ENCODE measurements at places on chromosomes 7 and 10.

DNA sequence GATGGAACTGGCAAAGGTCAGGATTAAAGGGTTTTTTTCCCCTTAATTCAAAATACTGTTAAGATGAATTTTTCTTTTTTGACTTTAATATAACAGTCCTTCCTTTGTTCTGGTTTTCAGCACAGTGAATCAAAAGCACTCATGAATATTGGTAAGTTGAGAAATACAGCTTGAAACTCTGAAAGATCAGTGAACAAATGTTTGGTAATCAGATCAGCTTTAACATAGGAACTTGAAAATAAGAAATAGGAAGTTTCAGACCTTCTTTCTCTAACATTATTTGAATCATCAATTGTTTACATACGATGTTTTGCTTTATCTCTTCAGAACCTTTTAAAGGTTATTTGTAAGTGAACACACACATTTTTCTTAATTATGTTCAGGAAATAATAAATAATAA lies 90.5 kb downstream of the SGMS1 start:
- no peak for DNase-seq

DNA sequence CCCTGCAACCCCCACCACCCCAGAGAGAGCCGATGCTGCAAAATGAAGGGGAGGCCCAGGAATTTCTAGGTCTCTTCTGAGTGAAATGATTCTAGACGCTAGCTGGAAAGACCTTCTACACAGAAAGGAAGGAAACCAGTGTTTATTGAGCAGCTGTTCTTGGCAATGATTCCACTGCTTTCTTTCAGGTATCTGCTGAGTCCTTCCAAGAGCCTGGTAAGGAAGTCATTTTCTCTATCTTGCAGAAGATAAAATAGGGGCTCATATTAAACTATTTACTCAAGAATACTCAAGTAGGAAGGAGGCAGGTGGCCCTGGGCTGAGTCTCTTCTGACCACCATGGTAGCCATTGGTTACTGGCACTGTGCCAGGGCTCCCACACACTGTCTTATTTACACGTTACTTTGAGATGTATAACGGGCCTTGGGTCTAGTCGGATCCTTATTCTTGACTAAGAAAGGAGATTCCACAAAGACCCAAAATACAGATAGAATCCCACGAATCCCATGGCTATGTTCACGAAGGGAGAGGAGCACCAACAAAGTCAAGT lies 112.1 kb downstream of the GALNT11 start:
- DNase-seq = no peak

DNA sequence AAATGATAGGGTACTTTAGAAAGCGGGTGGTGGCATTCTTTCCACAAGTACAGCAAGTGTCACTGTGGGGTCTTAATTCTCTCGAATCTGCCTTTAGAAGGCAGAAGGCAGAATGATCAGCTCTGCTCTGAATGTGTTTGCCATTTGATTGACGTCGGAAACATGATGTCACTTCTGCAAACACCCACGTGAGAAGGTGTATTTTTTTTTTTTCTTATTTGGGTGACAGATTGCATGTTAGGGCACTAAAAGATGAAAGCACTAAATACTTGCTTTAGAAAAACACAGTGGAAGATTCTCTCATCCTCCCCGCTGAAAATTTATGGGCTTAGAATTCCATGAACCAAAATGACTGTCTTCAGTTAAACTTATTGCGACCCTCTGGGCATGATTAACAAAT lies 150.2 kb downstream of the TCF7L2 start:
- DNase-seq = no peak

GRCh38 chr10:46273506-46274477 lies 13.0 kb upstream of the ANTXRL start:
- DNase-seq = no peak
